ENCODE measurements at places on chromosomes 1 and 21.

DNA sequence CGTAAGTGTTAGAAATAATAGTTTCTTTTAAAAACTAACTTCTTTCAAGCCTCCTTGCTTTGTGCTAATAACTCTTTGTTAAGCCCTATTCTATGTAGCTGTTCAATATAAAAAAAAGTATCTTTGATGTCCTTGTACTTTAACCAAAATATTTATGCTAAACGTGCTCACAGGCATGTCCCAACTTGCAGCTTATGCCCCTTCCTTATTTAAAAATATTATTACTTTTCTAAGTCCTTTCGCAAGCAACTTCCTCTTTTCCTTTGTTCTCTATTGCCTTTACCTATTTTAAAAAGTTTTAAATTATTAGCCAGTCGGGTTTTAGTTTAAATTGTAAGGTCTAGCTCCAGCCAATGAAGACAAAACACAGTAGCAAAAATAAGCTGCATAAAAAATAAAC, 43.4 kb upstream of the NBPF3 start:
- DNase-seq: no peak

DNA sequence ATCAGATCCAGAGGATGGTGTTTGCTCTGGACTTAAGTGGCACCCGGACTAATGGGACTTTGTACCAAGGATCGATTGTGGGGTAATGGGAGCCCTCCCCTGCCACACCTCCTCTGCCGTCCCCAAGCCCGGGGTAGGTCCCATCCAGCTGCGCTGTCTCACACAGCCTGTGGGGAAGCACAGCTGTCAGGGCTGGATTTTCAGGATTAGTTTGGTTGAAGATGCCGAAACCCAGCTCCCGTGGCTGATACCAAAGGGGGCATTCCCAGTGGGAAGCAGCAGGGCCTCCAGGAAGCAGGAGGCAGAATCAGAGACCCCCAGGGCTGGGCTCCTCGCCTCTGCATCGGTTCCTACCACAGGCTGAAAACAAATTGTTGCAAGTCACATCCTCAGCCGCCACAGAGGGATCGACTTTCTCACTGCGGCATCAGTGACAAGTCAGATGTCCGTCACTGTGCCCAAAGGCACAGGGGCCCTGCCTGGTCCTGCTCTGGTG, 59.7 kb downstream of the MATN1 start:
- no peak for DNase-seq

DNA sequence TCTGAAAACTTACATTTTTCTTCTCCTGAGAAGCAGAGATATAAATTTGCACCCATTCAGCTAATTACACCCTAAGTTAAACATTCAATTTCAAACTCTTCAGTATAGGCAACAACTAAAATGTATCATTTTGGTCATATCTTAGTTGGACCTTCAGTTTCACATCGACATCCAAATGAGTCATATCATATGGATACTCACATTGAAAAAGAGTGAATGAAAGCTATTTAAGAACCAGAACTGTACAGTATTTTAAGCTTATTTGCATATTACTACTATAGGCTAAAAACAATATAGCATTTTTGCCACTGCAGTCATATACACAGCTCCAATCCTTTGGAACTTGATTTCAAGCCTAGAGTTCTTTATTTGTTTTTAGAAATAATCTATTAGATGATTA, 33.6 kb downstream of the USP25 start:
- no peak for DNase-seq

DNA sequence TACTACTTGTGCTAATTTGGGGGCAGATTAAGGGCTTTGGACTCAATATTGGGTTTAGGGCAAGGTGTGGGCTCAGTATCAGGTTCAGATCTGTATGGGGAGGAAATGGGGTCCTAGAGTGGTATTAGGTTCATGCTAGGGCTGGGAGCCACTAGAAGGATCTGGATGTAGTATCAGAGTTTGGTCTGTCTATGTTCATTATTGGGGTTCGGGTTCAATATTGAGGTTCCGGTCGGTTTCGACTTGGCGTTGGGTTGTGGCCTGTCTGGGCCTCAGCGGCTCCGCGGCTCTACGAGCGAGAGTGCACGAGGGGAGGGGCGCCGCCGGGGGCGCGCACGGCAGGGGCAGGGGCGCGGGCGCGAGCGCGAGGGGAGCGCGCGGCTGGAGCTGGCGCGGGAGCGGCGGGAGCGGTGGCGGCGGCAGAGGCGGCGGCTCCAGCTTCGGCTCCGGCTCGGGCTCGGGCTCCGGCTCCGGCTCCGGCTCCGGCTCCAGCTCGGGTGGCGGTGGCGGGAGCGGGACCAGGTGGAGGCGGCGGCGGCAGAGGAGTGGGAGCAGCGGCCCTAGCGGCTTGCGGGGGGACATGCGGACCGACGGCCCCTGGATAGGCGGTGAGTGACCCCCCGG, at the start of gene PTPRF:
PTPRF (plus strand) TSS at position 401 of the 624 bp plus-strand sequence. CDS start 14,193 bp downstream, outside the sequence.
- DNase-seq: peak; percentile 81

DNA sequence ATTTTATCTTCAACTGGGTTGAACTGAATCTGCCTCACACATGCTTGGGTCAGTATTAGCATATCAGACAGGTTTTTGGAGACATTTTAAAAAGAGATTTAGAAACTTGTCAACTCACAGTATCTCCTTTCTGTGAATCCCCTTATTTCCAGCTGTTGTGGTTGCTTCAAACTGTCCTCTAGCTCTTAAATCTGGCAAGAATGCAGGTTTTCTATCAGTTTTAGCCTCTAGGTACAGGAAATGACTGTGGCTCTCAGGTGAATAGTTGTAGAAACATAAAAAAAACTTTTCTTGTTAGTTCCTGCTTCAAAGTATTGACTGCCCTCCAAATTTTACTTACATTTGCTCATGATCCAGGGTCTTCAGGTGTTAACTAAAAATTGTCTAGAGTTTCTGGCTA, 495.7 kb upstream of the TMPRSS15 start:
- DNase-seq: peak; percentile 8

DNA sequence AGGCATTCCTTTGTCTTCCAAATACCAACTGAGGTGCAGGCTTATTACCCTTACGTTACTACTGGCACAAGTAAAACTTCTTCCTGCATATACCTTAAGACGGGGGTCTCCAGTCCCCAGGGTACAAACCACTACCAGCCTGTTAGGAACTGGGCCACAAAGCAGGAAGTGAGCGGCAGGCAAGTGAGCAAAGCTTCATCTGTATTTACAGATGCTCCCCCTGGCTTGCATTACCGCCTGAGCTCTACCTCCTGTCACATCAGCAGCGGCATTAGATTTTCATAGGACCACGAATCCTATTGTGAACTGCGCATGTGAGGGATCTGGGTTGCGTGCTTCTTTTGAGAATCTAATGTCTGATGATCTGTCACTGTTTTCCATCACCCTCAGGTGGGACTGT, 113.1 kb downstream of the SLC45A1 start:
- peak; percentile 57 for DNase-seq

DNA sequence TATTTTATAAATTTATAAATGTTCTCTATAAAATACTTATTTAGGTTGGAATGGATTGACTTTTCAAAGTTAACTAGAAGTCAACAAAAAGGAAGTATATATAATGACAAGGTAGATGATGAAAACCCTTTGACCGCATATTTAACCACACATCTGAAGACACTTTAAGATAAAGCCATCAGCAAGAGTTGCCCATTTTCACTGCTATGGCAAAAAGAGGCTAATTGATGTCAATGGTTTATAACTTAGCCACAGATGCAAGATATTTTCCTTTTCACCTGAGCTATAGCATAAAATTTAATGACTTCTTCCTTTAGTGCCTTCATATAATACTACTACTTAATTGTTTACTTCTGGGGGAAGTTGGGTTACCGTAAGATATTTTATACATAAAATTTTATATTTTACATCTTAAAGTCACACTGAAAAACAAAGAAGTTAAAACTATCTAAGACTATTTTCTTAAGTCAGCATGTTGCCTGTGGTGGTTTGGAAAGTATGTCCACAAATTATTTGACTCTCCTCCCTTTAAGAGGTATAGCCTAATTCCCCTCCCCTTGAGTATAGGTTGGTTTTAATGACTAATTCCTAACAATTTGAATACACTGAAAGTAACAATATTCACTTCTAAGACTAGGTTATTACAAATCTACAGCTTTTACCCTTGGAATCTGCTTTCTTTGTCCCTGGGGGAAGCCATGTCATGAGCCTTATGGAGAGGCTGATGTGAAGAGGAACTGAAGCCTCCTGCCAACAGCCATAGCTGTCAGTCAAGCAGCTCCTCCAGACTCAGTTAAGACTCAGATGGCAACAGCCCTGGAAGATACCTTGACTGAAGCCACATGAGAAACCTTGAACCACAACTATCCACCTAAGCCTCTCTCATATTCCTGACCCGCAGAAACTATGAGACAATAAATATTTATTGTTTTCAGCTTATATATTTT, 40.3 kb upstream of the LRRC8B start:
- DNase-seq: no peak

DNA sequence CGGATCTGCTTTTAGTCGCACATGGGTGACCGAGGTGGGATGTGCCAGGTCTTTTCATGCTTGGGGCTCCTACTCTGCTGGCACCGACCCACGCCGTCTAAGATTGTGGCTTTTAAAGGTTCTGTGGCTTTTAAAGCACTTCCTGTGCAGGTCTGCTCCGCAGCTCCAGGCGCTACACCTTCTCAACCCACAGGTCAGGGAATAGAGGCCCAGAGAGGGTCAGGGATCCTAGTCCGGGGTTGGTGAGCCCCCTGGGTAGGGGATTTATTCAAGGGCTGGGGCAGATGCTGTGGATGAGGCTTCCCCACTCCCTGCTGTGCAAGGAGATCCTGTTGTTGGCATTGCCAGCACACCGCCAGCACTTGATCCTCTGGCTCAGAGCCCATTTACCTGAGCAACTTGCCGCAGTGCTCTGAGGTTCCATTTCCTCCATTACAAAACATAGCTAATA, 212.8 kb upstream of the RAB4A start:
- no peak for DNase-seq

DNA sequence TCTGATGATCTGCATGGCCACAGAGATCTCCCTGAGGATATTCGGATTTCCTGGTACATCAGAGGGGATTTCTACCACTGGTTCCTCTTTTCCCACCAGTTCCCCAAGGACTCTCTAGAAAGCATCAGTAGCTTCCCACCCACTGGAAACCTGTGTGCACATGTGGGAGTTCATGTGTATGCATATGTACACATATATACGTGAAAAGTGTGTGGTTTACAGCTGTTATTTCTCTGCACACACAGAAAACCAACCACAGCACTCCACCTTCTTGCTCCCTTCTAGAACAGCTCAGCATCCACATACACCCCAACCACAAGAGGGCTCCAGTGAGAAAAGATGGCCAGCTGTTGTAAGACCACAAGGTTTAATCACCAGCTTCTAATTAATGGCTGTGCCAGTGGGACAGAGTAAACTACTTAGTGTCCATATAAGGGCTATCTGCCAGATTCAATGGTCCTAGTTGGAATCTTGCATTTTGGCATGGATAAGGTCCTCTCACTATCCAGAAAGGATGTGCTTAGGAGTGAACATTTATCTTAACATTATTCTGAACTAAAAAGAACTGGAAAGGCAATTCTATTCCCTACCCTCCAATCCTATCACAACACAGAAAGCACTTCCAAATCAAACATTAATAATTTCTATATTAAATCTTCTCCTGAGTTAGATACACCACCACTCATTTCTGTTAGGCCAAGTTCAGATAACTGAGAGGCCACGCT, 24.1 kb downstream of the GPR3 start:
- peak; percentile 88 for DNase-seq

GRCh38 chr21:36786186-36786585, 87.3 kb downstream of the SIM2 start:
- no peak for DNase-seq

DNA sequence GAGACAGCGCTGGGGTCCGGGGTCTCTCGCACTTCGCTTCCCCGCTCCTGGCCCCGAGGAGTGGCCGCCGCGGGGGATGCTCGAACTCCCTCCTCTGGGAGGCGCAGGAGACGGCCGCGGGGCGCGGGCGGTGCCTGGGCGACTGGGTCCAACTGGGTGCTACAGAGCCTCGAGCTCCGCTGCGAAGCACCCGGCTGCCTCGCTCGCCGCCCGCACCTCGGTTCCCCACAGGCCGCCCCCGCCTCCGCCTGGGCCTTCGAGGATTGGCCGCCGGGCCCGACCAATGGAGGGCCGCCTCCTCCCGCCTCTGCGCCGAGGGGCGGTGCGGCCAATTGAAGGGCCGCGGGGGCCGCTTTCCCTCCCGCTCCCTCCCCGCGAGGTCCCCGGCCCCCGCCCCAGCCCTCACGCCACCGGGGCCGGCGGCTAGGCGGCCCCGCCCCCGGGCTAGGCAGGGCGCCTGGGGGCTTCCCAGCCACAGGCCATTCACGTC, at the start of gene CNN3:
CNN3 (minus strand) TSS at position 196 of the 490 bp plus-strand sequence. CDS start 216 bp downstream, outside the sequence.
- DNase-seq: peak; percentile 95

- no peak for DNase-seq
These were observed 351.2 kb downstream of the HHIPL2 start for GRCh38 chr1:222196736-222197135.

DNA sequence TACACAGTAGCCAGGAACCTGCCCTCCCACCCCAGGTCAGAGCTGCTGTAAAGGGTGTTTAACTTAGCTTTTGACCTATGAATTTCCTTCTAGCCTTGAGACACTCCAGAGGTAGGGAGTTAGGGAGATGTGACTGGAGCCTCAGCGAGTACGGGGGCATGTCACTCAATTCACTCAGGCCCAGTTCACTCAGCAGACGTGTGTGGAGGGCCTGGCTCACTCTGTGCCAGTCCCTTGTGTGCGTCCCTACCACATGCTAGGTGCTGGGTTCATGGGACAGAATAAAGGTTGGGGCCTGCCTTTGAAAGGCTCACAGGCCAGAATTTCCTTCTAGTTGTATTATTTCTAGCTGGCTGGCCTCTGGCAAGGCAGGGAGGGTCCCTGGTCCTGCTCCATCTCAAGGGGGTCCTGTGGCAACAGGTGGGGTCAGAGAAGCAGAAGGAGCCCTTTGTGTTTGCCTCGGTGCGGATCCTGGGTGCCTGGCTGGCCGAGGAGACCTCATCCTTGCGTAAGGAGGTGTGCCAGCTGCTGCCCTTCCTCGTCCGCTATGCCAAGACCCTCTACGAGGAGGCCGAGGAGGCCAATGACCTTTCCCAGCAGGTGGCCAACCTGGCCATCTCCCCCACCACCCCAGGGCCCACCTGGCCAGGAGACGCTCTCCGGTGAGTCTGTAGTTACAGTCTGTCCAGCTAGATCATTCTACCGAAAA, 4.5 kb downstream of the NCDN start:
- no peak for DNase-seq

DNA sequence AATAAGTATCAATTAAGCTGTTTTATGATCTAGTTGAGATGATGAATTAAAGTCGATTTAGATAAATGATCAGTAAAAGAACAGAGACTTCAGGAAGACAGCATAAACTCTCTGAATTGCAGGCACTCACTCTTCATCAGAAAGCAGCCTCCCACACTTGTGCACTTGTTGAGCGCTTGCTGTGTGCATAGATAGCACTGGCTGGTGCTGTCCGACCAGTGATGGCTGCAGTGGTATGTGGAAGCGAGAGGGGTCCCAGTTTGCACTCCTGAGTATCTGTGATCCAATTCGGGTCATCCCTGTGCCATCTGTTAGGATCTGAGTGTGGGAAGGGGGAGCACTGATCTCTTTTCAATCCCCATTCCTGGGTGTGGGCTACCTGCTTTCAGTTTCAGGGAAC, 137.8 kb downstream of the CAMTA1 start:
- DNase-seq: no peak

- DNase-seq: no peak
These were observed 101.6 kb downstream of the TNFSF18 start for GRCh38 chr1:172949096-172949495.
